ENCODE measurements at places on chromosomes 1 and 21.
A peak's percentile ranks its signal among the peaks of the same experiment; 100 is the strongest.

DNA sequence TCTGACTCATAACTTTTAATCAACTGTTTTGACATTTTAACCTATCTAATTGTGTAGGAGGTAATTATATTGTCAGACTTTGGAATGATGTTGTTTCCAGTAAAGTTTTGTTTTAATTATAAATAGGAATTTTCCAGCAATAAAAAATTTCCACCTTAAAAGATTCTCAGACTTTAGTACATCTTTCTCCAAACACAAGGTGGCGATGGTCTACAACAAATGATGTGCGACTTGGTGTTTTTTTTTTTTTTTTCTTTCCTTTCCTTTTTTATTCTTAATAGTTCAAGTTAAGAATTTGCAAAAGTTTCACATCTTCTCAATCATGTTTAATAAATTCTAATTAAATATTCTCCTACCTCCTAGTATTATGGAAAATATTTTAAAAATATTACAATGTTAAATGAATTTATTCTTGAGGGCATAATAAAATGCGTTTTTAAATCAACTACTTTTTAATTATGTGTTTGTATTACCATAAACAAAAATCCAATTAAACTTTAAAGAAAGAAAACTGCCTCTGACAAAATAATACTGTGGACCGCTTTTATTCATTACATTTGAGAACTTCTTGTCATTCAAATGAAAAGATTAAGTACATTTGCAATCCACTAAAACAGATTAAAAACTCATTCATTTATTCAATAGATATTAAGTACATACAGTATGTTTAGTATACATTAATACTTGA, 4.4 kb upstream of the ADAMTS1 start:
- DNase-seq = peak; percentile 74

GRCh38 chr1:54474310-54475251, 68.4 kb upstream of the SSBP3 start:
- no peak for DNase-seq

- DNase-seq = no peak
These were observed 80.2 kb upstream of the ZBTB40 start for GRCh38 chr1:22371408-22371807.

GRCh38 chr21:25496825-25497482, 110.3 kb downstream of the MRPL39 start:
- no peak for DNase-seq

DNA sequence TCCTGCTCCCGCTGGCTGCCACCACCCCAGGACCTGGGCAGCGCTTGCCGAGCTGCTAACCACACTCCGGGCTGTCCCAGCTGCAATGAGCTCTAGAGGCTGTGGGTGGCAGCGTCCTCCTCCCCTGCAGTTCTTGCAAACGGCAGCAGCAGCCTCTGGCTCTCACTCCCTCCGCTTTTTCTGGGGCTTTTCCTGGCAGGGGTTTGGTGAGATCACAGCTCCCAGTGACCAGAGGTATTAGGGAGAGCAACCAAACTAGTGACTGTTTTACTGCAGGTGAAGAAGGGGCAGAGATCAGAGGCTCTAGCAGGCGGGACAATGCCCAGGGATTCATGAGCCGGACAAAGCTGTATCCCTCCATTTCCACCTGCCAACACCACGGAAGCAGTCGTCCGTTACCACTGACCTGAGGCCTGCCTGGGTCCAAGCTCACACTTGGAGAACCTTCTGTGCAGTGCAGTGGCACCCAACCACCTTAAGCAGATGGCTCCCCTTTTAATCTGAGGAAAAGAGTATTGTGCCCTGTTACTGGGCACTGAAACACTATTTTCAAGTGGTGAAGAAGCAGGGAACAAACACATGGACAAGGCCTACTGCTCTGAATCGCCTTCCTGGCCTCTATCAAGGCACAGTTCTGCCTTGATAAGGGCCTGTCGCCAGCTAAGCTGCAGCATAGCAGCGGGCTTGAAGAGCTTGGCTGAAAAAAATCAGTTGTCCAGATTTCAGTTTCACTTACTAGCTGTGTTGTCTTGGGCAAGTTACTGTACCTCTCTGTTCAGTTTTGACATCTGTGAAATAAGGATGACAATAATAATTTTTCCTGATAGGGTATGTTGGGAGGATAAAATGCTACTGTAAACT, at the start of gene F5:
TSS of gene F5 (minus strand) at position 87 of the 861 bp plus-strand sequence. CDS start 95 bp downstream, outside the sequence.
- DNase-seq = peak; percentile 59

GRCh38 chr1:113783254-113784103, 24.2 kb upstream of the PHTF1 start:
- peak; percentile 11 for DNase-seq

- DNase-seq = no peak
These were observed 4.9 kb downstream of the GLIS1 start for GRCh38 chr1:53733975-53734649.

DNA sequence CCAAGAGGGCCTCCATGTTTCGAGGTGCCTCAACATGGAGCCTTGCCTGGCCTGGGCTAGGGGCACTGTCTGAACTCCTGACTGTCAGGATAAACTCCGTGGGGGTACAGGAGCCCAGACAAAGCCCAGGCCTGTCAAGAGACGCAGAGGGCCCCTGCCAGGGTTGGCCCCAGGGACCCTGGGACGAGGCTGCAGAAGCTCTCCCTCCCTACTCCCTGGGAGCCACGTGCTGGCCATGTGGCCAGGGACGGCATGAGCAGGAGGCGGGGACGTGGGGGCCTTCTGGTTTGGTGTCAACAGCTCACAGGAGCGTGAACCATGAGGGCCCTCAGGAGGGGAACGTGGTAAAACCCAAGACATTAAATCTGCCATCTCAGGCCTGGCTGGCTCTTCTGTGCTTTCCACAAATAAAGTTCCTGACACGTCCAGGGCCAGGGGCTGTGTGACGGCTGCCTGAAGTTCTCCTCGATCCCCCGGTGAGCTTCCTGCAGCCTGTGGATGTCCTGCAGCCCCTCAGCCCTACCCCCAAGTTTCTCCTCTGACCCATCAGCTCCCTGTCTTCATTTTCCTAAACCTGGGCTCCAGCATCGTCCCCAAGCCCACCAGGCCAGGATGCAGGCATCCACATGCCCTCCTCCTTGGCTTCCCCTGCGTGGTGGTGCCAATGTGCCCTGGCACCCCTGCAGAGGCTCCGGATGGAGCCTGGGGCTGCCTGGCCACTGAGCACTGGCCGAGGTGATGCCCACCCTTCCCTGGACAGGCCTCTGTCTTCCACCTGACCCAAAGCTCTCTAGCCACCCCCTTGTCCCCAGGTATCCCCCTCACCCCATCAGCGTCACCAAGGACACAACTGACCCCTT, 12.8 kb upstream of the LRRC3 start:
- DNase-seq = no peak

DNA sequence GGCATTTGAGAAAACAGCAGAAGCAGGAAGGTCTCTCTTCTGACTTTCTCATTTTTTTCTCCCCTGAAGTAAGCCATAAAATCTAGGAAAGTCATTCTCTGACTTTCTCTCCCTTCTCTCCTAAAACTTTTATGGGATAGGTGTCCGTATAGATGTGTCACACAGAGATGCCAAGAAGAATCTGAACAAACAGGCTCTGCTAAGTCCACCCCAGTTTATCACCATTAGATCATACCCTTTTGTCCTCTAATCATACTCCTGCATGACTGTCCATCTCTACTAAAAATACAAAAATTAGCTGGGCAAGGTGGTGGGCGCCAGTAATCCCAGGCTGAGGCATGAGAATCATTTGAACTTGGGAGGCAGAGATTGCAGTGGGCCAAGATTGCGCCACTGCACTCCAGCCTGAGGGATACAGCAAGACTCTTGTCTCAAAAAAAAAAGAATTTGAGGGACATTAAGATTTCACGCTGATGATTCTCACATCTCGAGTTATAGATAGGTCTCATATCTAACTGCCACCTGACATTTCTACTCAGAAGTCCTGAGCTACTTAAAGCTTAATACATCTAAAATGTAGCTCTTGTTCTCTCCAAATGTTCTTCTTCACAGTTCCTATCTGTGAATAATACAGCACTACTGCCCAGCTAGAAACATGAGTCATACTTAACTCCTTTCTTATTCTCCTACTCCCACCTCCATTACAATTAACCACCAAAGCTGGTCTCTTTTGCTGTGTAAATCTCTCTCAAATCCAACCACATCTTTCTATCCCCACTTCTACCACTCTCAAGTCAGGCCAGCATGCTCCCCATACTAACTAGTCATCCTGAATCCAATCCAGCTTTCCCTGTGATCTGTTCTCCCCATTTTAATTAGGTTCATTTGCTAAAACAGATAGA, 47.7 kb downstream of the ZNF644 start:
- no peak for DNase-seq

DNA sequence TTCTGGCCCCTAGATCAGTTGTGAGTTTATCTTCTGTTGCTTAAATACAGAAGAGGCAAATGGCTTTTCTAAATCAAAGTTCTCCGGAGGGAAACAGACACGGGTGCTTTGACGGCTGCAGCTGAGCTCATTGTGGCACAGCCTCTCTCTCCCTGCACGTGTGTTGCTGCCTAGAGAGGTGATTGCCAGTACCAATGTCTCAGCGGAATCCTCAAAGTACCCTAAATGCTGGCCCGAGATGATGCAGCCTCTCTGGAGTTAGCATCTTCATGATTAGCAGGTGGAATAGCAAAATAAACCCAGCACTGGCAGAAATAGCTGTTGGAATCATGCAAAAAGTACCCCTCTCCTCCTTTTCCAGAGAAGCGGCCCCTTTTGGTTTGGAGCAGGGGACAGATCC, 192.2 kb downstream of the PRDM2 start:
- DNase-seq = no peak

DNA sequence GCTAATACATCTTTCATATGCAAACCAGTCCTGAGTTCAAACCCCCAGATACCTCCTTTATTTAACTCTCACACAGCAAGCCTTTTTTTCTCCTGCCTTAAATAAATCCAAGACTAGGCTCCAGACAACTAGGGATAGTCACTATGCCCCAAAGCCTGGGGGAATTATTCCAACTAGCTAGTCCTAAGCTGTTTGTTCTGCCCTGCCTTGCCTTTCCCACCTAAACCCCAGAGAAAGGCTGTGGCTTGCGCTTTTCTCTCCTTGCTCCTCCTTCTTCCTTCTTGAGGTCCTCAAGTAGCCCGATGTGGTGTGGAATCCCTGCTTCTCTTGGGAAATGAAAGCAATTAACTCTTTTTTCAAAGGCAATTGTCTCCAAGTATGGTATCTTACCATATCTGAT, 31.8 kb downstream of the C1orf87 start:
- DNase-seq = no peak

DNA sequence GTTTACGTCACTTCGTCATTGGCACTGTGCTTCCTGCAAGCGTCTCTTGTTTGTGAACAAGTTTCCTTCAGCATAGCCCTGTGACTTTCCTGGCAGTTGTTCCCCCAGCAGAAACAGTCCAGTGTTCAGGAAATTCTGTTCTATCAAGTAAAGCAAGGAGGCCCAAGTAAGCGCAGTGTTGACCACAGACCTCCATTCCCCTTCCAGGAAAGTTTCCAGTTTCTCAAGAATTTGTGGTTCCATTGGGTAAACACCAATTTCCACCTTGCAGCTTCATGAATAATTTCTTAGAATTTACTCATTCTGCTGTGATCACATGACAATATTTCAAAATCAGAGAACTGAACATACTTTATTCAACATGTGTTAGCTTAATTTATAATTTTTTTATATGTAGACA, 88.5 kb upstream of the ETV3 start:
- no peak for DNase-seq

GRCh38 chr21:44984792-44985440, 45.1 kb downstream of the SLX9 start:
- DNase-seq = no peak

DNA sequence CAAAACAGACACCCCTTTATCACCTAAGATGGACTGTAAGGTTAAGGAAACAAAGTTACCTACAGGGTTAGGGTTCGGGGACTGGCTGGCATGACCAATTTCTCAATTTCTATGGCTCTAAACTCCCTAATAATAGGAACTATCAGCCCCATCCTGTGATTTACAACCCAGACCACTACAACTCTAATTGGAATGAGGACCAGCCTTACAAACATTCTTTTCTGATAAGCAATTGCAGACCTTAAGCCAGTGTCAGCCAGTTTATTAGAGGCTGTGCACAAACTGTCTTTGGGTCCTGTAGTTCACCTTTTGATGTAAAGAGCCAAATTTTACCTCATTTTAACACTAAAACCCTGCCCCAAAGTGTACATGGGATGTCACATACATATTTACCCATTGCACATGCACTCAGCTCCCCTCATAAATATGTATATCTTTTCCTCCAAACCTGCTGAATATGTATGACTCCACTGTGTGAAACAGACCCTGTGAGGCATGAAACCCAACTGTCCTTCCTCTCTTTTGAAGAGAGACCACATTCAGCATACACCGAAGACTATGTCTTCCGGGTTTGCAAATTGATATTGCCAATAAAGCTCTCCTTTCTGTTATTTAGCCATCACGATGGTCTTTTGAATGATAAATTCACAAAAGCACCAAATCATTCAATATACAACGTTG, 7.3 kb upstream of the APP start:
- no peak for DNase-seq

DNA sequence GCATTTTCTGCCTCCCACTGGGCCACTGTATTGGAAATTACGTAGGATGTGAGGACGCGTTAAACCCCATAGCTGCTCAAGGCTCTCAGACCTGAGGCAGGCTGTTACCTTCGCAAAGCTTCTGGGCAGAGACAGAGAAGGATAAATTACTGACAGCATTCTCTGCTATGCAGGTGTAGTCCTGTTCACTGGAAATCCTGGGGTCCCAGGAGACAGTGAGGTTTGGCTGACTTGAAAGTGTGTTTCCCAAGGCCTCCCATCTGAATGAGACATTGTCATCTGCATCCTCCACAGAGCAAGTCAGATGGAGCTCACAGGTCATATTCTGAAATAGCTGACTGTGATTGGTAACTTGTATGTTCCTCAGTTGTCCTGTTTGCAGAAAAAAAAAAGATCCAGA, 32.0 kb downstream of the SLAMF6 start:
- no peak for DNase-seq

DNA sequence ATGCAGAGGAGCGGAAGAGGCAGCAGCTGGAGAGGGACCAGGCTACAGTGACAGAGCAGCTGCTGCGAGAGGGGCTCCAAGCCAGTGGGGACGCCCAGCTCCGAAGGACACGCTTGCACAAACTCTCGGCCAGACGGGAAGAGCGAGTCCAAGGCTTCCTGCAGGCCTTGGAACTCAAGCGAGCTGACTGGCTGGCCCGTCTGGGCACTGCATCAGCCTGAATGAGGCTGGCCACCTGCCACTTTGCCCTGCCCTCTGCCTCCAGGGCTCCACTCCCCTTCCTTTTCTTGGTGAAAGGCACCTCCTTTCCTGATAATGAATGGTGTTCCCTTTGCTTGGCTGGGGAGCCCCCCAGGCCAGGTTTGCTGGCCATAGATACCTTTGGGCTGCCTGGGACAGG, 3.3 kb upstream of the HMGN2 start:
- DNase-seq = no peak

GRCh38 chr1:245085508-245086095, 69.2 kb upstream of the KIF26B start:
- no peak for DNase-seq

Measured in hippocampal formation (tissue), 2 donors.